ENCODE measurements at places on chromosomes 11 and 22.

- DNase-seq, result no peak
Measured at GRCh38 chr11:86688398-86689179, 16.2 kb upstream of the ME3 start.

DNA sequence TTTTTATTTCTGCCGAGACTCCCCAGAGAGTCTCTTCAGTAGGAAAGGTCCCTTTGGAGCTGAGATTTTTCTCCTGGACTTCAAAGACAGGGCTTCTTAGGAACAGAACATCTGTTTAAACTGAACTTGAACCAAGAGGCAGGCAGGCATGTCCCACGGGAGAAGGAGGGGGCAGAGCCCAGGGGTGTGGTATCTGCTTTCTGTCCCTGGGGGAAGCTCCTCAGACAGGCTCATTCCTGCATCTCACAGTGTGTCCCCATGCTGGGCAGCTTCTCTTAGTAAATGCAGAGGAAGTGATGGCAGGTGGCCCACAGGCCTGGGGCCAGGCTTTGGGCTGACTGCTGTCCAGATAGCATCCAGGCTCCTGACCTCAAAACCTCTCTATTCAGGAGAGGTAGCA, 47.3 kb downstream of the TSPAN18 start:
- DNase-seq, result no peak

GRCh38 chr11:12690663-12691062, 16.4 kb downstream of the TEAD1 start:
- no peak for DNase-seq

- DNase-seq, result no peak
Measured at GRCh38 chr22:44247923-44248892, 64.5 kb downstream of the SHISAL1 start.

GRCh38 chr11:123235117-123235655, 40.1 kb upstream of the CLMP start:
- DNase-seq, result no peak

GRCh38 chr11:36037031-36037430, 93.2 kb downstream of the LDLRAD3 start:
- DNase-seq, result no peak

- no peak for DNase-seq
Measured at GRCh38 chr11:57942808-57943207, 80.9 kb upstream of the OR9Q1 start.

- no peak for DNase-seq
Measured at GRCh38 chr11:29333993-29334775, 682.6 kb downstream of the KCNA4 start.

All from skeletal muscle cell (primary cell).